ENCODE measurements at places on chromosomes 6 and 20.

DNA sequence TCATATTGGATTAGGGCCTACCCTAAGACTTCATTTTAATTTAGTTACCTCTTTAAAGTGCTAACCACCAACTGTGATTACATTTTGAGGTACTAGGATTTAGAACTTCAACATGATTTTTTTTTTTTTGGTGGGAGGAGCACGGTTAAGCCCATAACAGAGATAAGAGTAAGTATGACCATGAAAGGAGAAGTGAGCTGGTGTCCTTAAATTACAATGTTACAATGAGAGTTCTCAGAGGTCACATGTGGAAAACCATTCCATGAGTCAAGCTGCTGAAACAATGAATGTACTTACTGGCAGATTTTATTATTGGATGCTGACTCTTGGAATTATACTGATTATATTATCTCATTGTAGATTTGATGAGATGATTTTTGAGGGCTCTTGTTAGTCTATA is 779.3 kb upstream of the CITED2 start:
- DNase-seq, result no peak

GRCh38 chr6:122014961-122015360 is 384.5 kb upstream of the HSF2 start:
- DNase-seq, result no peak

- no peak for DNase-seq
Measured at GRCh38 chr6:170255426-170256125, 35.3 kb downstream of the DLL1 start.

DNA sequence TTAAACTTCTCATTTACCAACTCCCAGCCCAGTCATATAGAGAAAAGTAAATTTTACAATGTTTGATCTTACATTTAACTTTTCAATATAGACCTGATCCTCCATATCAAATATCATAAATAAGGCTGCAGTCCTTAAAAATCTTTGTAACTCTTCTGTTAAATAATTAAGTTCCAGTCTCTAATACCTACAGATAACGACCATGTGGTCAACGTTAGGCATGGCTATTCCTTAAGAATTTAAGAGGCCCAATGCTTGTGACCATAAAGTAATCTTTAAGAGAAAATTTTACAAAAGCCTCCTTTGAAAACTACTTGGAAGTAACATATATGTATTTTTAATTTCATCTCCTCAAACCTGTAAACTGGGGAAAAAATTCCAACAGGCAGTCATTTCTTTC is 1.6 kb downstream of the FBXO5 start:
- no peak for DNase-seq

DNA sequence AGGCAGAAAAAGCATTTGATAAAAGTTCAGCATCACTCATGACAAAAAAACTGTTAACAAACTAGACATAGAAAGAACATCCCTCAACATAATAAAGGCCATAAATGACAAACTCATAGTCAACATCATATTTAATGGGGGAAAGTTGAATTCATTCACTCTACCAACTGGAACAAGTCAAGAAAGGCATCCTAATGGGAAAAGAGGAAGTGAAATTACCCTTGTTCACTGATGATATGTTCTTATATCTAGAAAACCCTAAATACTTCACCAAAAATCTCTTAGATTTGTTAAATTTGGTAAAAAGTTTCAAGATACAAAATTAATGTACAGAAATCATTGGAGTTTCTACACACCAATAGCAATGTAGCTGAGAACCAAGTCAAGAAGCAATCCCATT is 48.9 kb downstream of the GGTLC1 start:
- no peak for DNase-seq

DNA sequence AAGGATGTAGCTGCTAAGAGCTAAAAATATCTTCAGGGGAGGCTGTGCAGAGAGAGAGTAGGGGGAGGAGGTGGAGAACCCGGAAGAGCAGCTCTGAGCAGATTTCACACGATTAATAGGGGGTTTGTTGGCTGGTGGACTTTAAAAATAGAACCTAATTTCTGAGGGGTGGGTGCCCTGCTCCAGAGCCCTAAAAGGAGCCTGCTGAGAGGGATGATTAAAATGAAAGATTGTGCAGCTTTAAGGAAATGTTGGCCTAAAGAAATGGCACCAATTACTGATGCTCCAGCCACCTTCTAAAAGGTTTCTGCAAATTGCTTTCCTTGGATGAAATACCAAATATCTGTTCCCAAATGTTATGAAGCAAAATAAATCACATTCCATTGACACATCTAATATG is 202.8 kb upstream of the BTBD3 start:
- DNase-seq, result no peak

- DNase-seq, result no peak
Measured at GRCh38 chr6:107741191-107741680, 82.9 kb downstream of the SCML4 start.

GRCh38 chr6:89298680-89299465 is 16.2 kb downstream of the GABRR2 start:
- DNase-seq, result no peak

DNA sequence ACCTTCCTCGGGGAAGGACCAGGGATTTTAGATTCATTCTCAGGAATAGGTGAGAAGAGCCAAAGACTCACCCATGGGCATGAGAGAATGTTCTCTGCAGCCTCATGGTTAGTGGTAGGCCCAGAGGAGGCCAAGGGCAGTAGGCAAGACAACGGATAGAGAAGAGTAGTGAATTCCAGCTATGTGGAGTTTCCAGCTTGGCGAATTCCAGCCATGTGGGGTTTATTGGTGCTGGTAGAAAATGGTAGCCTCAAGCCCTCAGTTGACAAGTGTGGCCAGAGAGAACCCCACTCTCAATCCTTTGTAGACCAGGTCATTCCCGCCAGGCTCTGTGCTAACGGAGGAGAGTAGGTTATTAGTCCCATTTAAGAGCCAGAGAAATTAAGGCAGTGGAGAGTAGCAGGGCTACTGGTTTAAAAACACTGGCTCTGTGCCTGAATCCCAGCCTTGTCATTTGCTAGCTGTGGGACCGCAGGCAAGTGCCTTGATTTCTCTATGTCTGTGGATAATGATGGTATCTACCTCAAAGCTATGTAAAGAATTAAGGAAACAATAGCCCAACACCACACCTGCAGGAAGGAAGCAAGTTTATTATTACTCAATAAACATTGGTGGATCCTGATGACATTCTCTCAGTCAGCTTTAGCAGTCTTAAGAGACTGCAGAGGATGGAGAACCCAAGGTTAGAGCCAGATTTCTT is 2.0 kb upstream of the SLC9A8 start:
- DNase-seq, result no peak

DNA sequence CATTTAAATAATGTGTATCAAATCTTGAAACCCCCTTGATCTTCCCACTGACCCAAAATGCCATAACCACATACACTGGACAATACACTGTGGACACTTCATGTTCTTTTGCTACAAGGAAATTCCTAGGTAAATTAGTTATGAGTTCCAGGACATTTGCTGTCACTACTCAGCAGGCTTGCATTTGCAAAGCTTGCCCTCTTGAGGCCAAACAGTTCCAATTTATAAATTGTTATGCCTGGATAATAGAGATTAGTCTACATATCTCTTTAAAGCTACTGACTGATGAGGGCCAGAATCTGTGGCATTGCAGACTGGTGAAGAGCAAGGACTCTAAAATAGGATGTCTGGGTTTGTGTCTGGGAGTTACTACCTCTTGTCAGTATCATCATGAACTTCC is 17.4 kb upstream of the RAB32 start:
- DNase-seq, result no peak

DNA sequence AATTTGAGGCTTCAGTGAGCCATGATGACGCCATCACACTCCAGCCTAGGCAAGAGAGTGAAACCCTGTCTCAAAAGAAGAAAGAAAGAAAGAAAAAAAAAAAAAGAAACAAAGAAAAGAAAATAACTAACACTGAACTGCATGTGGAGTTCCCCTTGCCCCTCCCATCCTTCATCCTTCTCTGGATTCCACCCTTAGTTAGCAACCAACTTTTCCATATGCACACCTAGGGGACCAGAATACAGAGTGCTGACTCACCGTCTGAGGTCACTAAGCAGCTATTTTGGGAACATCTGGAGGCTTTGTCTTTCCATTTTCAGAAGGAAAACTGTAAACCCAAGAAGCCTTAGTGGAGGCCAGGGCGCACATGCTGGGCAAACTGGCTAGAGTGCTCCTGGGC is 257.4 kb downstream of the MAFB start:
- DNase-seq, result no peak

GRCh38 chr20:21180248-21180647 is 54.4 kb downstream of the KIZ start:
- DNase-seq, result no peak
